ENCODE measurements at places on chromosomes 3 and 15.

DNA sequence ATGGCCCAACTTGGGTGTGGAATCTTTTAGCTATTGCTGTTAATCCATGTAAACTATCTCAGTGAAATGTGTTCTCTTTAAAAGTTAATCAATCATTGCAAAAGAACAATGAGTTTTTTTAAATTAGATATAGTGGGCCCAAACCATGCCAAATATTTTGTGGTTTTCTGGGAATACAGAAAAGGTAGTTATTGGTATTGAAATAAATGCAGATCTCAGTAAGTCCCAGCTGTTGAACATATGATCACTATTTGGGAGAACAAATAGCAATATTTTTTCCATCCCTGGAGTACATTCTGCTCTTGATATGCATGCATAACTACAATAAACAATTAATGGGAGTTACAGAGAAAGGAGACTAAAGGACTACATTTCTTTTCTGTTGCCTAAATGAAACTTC is 36.0 kb upstream of the LEKR1 start:
- DNase-seq = no peak

- peak; percentile 95 for DNase-seq
These were observed 32.2 kb downstream of the ATP10A start for GRCh38 chr15:25830844-25831451.

GRCh38 chr15:68032672-68033071 is 21.4 kb upstream of the PIAS1 start:
- DNase-seq = no peak

DNA sequence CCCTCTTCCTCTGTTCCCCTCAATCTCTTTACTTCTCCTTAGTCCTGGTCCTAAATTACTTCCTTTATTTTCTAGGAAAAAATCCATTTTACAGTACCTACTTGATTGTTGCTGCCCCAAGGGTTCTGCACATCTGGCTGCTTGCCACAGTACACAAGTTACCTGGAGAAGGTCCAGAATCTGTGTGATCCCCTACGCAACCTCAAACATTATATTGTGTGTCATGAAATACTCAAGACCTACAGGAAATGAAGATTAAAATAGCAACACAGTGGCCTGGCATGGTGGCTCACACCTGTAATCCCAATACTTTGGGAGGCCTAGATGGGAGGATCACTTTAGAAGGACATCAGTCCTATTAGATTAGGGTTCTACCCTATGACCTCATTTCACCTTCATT is 48.7 kb downstream of the PRKAR2A start:
- no peak for DNase-seq

- DNase-seq = no peak
These were observed 188.6 kb upstream of the TBL1XR1 start for GRCh38 chr3:177385831-177386301.

- no peak for DNase-seq
These were observed 7.0 kb downstream of the SUCLG2 start for GRCh38 chr3:67647390-67647878.

DNA sequence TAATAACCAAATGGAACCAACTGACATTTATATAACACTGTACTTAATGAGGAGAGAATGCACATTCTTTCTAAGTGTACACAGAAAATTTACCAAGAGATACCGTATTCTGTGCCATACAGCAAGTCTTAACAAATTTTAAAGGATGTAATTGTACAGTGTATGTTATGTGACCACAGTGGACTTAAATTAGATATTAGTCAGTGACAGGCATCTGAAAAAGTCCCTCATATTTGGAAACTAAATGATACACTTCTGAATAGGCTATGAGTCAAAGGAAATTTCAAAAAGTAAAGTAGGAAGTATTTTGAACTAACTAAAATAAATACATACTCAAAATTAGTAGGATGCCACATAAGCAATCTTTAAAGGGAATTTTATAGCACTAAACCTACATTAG is 59.6 kb upstream of the P3H2 start:
- DNase-seq = no peak

GRCh38 chr15:38854506-38854905 is 289.9 kb upstream of the RASGRP1 start:
- no peak for DNase-seq

GRCh38 chr3:58474967-58475578 is 16.8 kb upstream of the KCTD6 start:
- DNase-seq = no peak

DNA sequence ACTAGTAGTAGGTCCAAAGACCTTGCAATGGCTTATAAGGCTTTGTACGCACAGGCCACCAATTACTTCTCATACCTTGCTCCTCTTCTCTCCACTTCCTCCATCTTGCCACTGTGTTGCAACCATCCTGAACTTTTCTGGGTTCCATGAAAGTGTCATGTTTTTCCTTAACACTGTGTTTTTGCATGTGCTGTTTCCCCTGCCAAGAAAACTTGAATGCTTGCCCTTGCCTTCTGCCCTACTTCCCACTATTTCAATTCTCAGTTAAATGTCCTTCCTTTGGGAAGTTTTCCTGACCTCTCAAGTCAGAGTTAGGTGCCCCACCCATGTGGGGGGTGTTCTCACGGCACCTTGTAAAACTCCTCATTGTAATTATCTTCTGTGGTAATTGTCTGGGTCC is 182.8 kb downstream of the THRB start:
- DNase-seq = no peak

GRCh38 chr3:125374501-125374995 is 577 bp downstream of the ZNF148 start:
- no peak for DNase-seq

- DNase-seq = no peak
These were observed 1188.8 kb upstream of the CADM2 start for GRCh38 chr3:83769791-83770663.

- no peak for DNase-seq
These were observed 83.6 kb downstream of the PDZRN3 start for GRCh38 chr3:73540969-73541740.

DNA sequence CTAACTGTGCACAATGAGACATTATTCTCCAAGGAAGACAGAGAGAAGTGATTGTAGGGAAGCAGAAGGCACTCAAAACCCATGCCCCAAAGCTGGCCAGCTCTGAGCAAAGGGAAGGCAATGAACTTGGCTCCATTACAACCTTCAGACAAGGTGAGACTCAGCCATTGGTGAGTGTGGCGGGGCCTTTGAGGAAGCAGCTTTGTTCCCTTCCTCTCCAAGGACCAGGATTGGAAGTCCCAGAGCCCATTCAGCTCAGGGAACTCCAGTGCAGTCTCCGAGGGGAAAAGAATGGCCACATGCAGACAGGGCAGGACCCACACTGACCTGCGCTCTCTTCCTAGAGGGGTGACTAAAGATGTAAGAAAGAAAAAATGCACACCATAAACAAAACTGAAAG is 23.1 kb downstream of the HEG1 start:
- DNase-seq = no peak

- no peak for DNase-seq
These were observed 85.7 kb upstream of the XCR1 start for GRCh38 chr3:46112984-46113383.

- DNase-seq = no peak
These were observed 19.4 kb downstream of the MRPL46 start for GRCh38 chr15:88447741-88448140.

DNA sequence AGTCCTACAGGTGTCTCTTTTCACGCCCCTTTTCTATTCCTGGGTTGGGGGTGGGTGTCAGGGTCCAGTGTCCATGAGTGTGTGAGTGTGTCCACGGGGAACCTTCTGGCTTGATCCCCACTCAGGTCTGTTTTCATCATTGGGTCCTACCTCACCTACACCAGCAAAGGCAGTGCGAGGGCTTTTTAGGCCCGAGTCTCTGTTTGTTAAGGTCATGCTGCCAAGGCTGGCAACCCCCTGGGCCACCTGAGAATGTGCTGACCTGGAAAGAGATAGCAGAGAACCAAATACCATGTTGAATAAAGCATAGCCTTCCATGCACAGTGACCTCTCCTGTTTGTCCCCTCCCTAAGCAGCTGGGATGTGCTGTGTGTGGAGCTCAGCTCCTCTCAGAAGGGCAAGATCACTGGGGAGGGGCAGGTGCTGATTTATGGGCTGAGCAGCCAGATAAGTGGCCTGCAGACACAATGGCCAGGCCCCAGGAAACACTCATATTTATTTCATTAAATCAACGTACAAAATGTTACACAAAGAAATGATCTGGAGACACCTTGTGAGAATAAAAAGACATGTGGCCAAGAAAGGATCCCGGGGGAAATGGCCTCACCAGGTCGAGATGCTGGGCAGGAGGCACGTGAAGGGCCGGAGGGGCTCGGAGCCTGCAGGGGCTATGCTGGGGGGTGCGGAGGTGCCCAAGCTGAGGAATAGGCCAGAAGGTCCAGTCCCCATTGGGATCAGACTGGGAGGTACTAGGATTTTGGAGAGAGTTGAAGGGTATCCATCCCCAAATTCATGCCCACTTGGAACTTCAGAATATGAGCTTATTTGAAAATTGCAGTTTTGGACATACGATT is 36.1 kb downstream of the RAB6B start:
- no peak for DNase-seq

GRCh38 chr3:195286115-195286872 is 15.3 kb upstream of the XXYLT1 start:
- DNase-seq = no peak

DNA sequence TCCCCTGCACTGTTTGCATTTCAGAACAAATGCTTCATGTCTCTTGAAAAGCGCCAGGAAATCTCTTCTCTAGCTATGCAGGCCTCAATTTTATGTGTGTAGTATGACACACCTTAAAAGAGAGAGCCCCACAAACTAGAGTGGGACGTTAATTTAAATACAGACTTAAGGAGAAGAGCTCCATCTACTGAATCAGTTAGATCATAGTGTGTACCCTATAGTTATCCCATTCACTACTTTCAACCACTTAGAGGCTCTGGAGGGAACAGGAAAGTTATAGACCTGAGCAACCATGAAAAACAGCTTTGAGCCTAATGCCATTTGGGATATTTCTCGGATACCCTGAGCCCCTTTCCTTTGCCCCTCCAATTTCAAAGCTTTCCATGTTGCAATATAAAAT is 153.7 kb downstream of the TIGIT start:
- DNase-seq = no peak

All from coronary artery (tissue), 2 donors.